Amniotic stem cell (primary cell): ENCODE measurements at places on chromosomes 4 and X.
A peak's percentile ranks its signal among the peaks of the same experiment; 100 is the strongest.

DNA sequence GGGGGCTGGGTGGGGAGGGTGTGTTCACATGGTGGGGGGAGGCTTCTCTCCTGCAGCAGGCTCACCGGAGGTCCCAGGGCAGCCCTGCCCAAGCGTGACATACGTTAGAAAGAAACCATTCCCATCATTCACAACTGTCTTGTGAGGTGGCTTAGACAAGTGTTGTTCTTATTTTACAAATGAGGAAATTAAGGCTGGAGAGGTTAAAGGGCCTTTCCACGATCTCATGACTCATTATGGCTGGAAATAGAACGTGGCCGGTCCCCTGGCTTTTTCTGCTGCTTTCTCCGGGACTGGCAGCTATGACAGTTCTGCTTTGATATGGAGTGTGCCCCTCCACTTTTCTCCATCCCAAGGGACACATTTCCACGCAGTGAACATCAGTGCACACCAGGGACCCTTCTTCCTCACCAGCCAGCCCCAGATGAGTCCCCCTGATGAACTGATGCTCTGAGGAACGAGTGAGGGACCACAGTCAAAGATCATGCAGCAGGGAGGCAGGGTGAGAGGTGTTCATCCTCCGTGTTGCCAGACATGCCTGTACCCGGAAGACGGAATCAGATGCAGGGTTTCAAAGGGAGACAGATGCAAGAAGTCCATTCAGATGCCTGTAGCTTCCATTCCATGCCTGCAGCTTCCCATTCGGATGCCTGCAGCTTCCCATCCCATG lies 64.0 kb upstream of the ACSL1 start:
- DNase-seq = no peak

DNA sequence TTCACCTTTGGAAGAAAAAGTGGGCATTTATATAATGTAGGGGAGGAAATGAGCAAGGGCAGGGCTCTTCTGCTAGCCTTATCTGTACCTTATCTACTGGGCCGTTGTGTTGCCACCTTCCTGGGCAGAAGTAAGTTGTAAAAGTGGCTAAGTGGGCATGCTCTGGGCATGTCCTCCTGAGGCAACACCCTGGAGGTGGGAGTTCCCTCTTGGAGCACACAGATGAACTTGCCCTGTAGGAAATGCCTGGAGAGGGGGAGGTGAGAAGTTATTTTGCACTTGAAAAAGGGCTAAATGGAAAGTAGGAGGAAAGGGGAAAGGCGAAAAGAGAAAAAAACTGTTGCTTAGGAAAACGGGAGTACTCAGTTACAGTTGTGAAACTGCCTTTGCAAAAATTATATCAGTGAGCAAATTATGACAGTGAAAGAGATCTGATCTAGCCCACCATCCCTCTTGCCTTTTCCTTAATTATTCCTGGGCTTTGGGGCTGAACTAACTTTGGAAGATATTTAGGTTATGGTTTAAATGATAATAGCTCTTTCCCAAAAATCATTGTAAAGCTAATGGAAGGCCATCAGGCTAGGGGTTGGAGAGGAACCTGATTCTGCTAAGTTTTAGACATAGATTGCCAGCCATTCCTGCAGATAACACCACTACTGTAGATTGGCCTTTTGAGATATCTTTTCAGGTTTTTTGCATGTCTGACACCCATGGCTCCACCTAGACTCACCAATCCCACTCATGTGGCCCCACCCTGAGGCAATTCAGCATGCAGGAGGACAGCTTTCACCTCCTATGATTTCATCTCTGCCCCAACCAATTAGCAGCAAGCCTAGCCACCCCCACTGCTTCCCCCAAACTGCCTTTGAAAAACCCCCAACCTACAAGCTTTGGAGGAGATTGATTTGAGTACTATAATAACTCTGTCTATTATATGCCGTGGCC lies 20.5 kb upstream of the ZNF81 start:
- DNase-seq = no peak

- DNase-seq = no peak
These were observed 27.5 kb upstream of the NDUFC1 start for GRCh38 chr4:139329665-139330200.

GRCh38 chr4:90028460-90028859 lies 98.7 kb upstream of the CCSER1 start:
- no peak for DNase-seq

- DNase-seq = no peak
These were observed 760.9 kb upstream of the INTU start for GRCh38 chr4:126871810-126872209.

GRCh38 chr4:87391576-87392054 lies 627 bp upstream of the HSD17B11 start:
- DNase-seq = no peak

- peak; percentile 6 for DNase-seq
These were observed 665 bp downstream of the PSMD10 start for GRCh38 chrX:108090491-108091263.

- DNase-seq = no peak
These were observed 220.3 kb upstream of the SFRP2 start for GRCh38 chr4:154009191-154009590.

GRCh38 chr4:76339364-76339763 lies 32.8 kb downstream of the STBD1 start:
- DNase-seq = no peak

DNA sequence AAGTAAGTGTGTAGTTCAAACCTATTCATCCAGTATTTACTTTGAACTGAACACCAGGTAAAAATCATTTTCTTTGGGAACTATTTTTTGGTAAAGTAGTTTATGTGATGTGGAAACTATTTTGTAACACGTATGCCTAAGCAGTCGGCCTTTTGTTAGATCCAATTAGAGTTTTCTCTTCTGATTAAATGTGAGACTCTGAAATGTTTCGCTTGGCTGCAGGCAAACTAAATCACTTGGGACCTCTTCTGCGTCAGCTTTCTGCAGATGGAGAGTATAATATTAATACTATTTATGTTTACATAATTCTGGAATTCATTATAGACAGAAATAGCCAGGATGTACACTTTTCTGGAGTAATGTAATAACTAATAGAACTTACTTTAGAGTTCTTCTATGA lies 46.9 kb downstream of the BMPR1B start:
- DNase-seq = no peak

DNA sequence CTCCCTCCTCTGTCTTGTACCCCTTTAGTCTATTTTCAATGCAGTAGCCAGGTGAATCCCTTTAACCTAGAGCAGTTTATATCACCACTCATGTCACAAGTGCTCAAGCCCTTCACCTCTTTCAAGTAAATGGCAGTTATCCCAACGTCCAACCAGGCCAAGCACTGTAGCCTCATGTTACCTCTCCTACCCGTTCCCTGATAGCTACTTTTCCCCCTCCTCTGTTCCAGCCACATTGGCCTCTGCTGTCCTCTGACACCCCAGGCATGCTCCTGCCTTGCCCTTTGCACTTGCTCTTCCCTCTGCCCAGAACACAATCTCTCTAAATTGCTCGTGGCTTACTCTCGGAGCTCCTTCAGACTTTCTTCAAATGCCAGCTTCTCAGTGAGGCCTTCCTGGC lies 15.2 kb downstream of the GUCY1B1 start:
- DNase-seq = no peak

DNA sequence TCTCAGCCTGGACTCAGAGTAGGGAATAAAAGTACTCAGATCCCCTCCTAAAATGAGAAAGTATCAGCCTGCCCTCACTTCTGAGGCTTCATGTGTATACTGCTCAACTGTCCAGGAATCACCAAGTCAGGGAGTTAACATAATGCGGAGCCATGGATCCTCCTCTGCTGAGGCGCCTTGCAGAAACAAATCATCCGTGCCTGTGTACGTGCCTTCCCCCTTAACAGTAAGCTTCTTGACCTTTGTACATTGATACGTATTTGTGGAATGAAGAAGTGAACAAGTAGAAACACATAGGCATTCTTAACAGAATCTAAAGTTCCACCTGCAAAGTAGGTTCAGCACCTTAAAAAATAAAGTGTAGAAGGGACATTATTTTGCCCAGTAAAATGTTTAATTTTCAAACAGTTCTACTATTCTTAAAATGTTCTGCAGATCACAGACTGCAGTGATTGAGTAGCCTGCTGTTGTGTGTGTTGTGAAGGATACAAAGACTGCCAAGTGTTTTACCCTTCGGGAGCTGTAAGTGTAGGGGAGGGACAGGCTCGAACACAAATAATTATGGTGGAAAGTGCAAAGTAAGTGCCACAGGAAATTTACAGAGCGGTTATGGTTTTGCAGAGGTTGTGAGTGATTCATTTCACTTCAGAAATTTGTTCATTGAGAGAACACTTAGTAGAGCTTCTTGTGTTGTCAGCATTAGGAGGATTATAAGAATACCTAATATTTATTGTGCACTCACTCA lies 61.9 kb downstream of the ARHGAP10 start:
- DNase-seq = no peak
